ENCODE measurements at places on chromosomes 4 and X.
A peak's percentile ranks its signal among the peaks of the same experiment; 100 is the strongest.

GRCh38 chrX:13380211-13380610 lies 60.4 kb upstream of the ATXN3L start:
- DNase-seq = no peak
- peaks cover 23% of the 10 kb centered on the region for H3K4me1 ChIP-seq
- peak overlapping the region; percentile 65 for H3K27ac ChIP-seq
- H3K36me3 ChIP-seq = no peaks in the 10 kb centered on the region

DNA sequence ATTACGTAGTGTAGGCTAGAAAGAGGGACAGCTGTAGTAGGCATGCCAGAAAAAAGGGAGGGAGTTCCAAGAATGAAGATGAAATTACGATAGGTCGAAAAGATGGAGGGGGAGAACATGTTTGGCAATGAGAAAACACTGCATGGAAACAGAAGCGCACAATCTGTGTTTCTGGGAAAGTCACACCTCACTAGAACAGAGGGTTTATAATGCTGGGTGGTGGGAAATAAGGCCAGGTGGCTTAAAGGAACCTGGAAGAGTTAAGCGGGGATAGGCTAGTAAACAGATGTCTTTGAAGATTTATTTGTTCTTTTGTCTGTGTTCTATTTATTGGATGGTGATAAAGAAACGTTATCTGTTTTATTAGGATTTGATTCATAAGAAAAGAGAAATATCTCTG lies 29.1 kb downstream of the TRAPPC11 start:
- no peak overlapping the region for H3K27ac ChIP-seq
- H3K4me3 ChIP-seq = no peak overlapping the region
- H3K36me3 ChIP-seq = peaks cover 36% of the 10 kb centered on the region
- no peak for DNase-seq

DNA sequence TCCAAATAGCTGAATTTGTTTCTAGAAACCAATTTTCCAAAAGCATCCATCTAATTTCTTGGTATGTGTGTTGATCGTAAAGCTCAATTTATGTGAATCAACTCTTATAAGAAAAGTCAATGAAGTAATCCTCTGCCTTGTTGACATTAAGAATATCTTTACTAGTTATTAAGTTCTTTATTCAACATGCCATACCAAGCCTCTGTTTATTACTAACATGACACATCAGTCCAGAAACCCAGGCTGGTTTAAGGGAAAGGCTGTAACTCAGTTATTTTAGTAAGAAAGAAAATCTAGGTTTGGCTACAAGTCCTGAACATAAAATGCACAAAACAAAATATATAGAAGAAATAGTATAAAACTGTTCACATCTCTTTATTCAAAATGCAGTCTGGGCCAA lies 48.0 kb downstream of the KLHL34 start:
- H3K4me3 ChIP-seq = no peak overlapping the region
- no peak overlapping the region for H3K27ac ChIP-seq
- peaks cover 7% of the 10 kb centered on the region for H3K36me3 ChIP-seq
- H3K4me1 ChIP-seq = no peaks in the 10 kb centered on the region

GRCh38 chrX:7515681-7516413 lies 327.1 kb upstream of the VCX start:
- H3K4me1 ChIP-seq = no peaks in the 10 kb centered on the region
- H3K4me3 ChIP-seq = no peak overlapping the region
- H3K27me3 ChIP-seq = no peaks in the 10 kb centered on the region
- no peak overlapping the region for H3K27ac ChIP-seq
- no peaks in the 10 kb centered on the region for H3K36me3 ChIP-seq

DNA sequence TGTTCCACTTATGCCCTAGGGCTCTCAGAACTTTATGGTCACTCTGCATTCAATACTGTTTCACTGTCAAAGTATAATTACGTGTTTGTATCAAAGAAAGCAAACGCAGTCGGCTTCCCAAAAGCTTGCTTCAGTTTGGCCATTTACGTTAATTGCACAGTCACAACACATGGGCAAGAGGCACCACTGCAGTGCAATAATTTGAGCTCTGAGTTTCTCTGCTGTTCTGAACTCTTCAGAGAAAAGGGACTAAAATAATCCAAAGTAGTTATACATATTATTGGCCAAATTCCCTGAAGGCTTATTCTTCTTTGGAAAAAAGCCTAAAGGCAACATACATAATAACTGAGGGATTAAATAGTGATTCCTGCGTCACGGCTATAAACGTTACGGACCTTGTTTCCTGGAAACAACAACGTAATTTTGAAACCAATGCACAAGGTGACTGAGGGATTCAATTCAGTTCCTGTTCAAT lies 51.3 kb downstream of the RNF150 start:
- H3K36me3 ChIP-seq = no peaks in the 10 kb centered on the region
- DNase-seq = no peak
- H3K4me1 ChIP-seq = no peaks in the 10 kb centered on the region
- H3K27me3 ChIP-seq = no peaks in the 10 kb centered on the region
